Activated CD4-positive, alpha-beta T cell treated with anti-CD3 and anti-CD28 coated beads, Interleukin-2, amount 50 U/mL, for 4 hours (primary cell): ENCODE measurements at places on chromosomes 12 and 14.

DNA sequence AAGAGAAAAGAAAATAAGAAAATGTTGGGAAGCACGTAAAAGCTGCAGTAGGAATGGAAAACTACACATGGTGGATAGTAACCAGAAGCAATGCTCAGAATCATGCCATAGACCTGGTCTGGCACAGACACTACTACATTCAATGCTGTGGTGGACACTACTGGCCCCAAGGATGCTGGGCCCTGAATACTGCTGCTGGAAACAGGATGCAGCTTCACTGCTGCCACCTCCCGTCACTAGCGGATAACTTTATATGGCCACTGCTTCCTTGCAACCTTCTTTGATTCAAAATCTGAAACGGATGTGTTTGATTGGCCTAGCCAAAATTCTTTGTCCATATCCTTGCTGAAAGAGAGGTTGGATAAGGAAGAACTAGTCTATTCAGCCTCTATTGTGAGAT lies 30.7 kb downstream of the ADCY6 start:
- DNase-seq: no peak

- no peak for DNase-seq
Observed at GRCh38 chr14:96252999-96253539, 2.9 kb upstream of the BDKRB1 start.

DNA sequence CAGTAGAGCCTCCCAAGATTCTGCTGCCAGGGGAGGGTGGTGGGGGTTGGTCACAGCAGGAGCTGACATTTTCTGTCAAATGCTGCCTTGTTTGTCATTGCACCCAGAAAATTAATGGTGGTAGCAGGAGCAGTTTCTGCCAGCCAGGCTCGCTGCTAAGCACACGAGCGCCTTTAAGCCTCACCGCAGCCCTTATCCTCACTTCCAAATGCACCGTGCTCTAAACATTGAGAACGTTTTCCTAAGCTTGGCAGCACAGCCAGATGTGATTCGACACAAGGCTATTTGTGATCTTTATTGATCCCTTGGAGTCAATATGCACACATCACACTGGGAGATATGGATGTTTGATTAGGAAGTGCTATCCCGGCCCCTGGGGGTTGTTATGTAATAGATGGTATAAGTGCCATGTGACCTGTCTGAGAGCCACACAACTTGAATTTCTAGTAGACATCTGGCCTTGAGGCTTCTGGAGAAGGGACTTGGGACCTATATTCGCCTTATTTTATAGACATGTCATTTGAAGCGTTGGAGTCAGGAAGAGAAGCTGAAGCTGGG lies 31.6 kb upstream of the BEGAIN start:
- DNase-seq: no peak

- no peak for DNase-seq
Observed at GRCh38 chr14:23114669-23115038, 4.4 kb downstream of the CEBPE start.

- DNase-seq: no peak
Observed at GRCh38 chr12:97038834-97039233, 131.8 kb downstream of the NEDD1 start.

DNA sequence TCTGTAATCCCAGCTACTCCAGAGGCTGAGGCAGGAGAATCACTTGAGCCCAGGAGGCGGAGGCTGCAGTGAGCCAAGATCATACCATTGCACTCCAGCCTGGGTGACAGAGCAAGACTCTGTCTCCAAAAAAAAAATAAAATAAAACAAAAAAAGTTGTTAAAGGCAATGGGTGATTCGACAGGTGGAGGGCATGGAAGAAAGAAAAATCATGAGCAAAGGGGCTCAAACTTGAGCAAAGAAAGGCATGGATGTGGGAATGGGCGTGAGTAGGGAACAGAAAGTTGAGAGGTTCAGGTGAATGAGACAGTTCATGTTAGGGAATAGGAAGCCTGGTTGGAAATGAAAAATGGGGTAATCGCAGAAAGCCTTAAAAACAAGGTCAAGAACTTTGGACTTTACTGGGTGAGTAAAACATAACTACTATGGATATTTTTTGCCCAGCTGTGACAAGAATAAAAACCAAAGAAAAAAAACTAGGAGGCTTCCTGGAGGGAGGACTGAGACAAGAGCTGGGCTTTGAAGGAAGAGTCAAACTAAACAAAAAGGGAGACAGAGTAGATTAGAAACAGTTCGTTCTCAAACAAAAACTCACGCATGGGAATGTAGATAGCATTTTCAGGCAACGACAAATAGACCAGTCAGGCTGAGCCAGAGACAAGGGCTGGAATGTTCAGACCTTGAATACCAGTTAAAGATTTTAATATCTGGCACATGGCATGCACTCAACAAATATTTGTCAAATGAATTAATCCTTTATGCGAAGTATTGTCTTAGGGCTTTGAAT lies 18.8 kb downstream of the PYM1 start:
- DNase-seq: no peak

GRCh38 chr12:114852976-114853529 lies 169.1 kb upstream of the TBX3 start:
- no peak for DNase-seq

- no peak for DNase-seq
Observed at GRCh38 chr14:33647385-33647786, 303.5 kb downstream of the EGLN3 start.

DNA sequence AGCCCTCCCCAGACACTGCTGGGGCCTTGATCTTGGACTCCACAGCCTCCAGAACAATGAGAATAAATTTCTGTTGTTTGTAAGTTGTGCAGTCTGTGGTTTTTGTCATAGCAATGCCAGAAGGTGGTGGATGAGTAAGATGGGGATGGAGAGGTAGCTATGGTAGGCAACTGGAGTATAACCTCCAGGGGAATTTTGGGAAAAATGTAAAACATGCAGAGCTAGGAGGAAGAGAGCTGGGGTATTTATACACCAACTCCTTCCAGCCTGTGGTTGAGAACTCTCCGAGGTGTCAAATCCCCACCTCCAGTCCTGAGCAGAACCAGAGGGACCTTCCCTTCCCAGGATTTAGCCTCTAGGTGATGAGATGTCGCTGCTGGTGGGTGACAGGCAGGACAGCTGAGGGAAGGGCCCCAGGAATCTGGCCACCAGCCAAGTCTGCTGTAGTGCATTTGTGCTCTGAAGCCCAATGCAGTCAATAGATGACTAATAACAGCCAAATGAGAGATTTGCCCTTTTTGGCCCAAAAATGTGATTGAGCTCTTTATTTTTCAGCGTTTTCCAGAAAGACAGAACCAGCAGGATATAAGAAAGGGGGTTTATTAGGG lies 19.1 kb upstream of the CEP170B start:
- DNase-seq: no peak

DNA sequence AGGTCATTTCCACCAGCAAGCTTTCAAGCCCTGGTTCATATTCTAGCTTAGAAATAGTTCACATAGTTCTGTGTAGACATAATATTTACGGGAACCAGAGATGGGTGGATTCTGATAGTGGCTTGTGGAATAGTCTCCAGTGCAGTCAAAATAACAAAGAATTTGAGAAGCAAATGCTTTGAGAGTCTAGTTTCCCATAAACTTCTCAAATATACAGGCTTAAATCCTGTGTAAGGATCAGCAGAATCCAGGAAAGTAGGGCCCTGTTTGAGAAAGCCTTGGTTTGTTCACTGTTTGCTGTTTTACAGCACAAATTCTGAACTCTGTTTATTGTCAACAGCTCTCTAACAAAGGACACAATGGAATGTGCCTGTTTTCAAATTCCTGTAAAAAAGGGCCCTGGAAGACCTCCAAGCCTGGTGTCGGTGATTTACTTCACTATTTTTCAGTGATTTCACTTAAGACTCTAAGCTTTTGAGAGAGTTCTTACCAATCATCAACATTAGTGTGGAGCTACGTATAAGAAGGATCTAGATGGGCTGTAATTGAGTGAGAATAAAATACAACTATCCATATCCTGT lies 11.4 kb upstream of the FOS start:
- no peak for DNase-seq

DNA sequence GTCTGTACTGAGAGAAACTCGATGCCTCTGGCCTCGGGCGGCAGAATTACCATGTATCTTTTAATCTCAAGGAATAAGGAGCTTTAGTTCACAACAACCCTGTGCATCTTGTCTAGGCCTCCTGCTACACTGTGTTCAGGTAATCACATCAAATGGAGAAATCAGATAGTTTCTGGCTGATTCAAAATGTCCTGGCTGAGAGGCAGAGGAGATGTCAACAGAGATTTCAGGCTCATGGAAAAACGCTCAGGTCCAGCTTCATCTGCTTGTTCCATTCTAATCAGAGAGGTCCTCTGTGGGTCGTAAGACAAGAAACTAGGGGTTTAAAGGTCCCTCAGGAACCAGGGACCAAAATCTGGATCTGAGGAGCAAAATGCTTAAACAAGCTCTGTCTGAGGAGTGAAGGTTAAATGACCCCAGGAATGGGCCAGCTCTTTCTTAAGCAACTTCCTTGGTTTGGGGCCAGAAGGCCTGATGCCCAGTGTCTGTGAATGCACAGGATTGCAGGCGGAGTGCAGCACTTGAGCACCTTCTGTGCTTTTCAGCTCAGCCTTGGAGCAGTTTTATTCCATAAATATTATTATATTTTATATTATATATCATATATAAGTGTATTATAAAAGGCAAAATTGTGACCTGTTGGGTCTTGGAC lies 170.2 kb upstream of the PRICKLE1 start:
- DNase-seq: no peak

DNA sequence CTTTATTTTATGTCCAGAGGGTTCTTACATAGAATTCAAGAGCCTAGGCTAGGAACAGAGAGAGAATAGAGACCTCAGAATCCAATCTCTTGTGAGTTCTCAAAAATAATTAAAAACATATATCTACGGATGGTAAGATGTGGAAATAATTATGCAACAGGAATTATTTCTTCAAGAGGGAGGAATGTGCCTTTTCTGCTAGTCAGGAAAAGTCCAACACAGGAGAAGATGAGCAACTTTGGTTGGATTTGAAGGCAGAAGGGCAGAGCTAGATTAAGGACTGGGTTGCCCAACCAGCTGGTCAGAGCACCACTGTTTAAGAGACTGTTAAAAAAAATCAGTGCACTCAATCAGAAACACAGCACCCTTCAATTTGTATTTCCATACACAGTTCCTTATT lies 365.5 kb downstream of the ETNK1 start:
- DNase-seq: no peak

- DNase-seq: no peak
Observed at GRCh38 chr12:115619889-115620288, 657.6 kb downstream of the MED13L start.

DNA sequence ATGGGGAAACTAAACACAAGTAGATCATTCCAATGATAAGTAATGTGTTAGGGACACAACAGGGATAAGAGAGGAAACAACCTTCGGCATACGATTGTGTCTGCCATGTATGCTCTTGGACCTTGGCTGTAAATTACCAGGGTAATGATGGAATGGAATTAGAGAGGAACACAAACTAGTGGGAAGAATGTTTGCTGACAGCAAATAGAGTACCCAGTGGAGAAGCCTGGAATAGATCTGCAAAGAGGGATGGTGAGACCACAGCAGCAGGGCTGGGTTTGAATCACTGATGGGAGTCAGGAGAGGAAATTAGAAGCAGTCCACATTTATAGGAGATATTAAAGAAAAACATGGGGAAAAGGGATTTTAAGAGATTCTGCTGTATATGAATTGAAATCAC lies 172.8 kb downstream of the LRIG3 start:
- no peak for DNase-seq

DNA sequence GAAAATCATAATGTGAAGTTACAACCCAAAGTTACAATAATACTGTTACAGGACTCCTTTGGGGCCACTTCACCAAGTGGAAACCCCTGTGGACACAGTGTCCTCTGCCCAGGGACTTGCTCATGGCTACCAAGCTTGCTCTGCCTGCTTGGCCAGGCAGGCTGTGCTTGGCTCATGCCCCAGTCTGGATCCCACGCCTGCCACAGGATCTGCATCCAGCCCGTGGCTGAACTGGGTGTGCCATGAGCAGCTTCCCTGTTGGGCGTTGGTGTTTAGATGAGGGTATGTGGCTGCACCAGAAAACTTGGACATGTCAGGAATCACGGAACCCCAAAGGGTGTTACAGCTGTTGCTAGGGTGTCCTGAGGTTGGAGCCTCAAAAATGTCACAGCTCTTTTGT lies 820.9 kb downstream of the SLC6A15 start:
- DNase-seq: no peak

- DNase-seq: no peak
Observed at GRCh38 chr12:55686366-55687010, 21.2 kb downstream of the ITGA7 start.

DNA sequence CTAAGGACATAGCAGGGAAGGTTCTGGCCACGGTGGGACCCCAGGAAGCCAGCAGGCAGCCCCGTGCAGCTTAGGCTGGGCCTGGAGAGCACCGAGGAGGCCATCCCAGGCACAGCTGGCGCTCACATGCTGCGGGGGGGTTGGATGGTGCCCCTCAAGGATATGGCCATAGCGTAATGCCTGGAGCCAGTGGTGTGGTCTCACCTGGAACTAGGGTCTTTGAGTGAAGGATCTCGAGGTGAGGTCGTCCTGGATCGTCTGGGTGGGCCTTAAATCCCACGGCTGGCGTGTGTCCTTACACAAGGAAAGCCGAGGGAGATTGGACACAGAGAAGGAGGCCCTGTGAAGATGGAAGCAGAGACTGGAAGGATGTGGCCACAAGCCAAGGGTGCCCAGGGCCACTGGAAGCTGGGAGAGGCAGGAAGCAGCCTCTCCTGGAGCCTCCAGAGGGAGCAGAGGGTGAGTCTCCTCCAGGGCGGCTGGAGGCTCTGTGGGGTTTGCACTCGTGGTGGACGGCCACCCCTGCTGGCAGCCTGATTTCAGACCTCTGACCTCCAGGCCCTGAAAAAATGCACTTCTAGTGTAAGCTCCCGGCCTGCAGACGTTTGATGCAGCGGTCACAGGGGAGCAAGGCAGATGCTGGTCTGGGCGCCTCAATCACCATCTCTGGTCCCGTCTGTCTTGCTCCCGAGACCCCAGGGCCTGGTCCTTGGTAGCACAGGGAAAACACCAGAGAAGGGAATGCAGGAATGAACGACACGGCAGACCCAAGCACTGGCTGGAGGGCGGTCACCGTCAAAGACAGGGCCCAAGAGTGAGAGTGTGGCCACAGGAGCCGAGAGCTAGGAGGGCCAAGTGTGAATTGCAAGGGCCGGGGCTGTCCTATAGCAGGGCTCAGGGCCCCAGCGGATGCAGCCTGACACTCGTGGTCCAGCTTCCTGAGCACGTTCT lies 218.6 kb downstream of the KIF26A start:
- DNase-seq: no peak

DNA sequence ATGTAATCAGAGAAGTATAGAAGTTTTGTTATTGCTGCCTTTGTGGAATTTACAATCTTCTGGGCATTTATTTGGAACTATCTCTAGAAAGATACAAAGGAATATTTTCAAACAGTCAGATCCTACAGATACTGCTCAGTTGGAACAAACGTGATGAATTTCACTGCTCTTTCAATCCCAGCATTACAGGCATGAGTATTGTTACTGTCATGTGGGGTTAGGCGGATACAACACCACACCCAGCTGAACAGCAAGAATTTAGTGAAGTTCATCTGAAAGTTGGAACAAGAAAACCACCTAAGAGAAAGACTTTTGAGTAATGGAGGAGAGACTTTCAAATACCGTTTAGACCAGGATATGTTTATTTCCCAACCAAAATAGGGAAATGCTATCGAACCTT lies 123.3 kb upstream of the PLXNC1 start:
- DNase-seq: no peak
